Activated CD8-positive, alpha-beta memory T cell treated with anti-CD3 and anti-CD28 coated beads for 36 hours (primary cell): ENCODE measurements at places on chromosomes 12 and 14. TPM values are rescaled to one million over a fixed set of nuclear protein-coding genes. Genes with fewer than 3 reads are reported as not detected.

KRT6C gene
- not detected for total RNA-seq

CLEC1A gene
- total RNA-seq, result not detected

SRGAP1 gene
- 0.46 TPM for total RNA-seq

GZMB gene
- total RNA-seq, result 6,714 TPM

CLEC4E gene
- total RNA-seq, result not detected

PPM1H gene
- 0.17 TPM for total RNA-seq

GARIN6 gene
- not detected for total RNA-seq

GRIP1 gene
- total RNA-seq, result 3.5 TPM

SPTSSA gene
- 13.8 TPM for total RNA-seq

PRH2 gene
- total RNA-seq, result not detected

BMAL2 gene
- 18.1 TPM for total RNA-seq

IFNG-AS1 gene
- total RNA-seq, result 0.46 TPM

KRT8 gene
- total RNA-seq, result not detected

LIN7A gene
- total RNA-seq, result not detected

GPR84 gene
- 0.11 TPM for total RNA-seq

DDX47 gene
- total RNA-seq, result 103 TPM

SPIC gene
- total RNA-seq, result not detected

SLC25A47 gene
- total RNA-seq, result not detected

ATXN3 gene
- total RNA-seq, result 32.8 TPM

FLRT2 gene
- not detected for total RNA-seq

PIANP gene
- total RNA-seq, result 0.55 TPM

SERPINA9 gene
- not detected for total RNA-seq

ALG10B gene
- total RNA-seq, result 11.4 TPM

FOXM1 gene
- total RNA-seq, result 75.9 TPM

SPPL3 gene
- 31.0 TPM for total RNA-seq

SRRM4 gene
- total RNA-seq, result not detected

MYO1H gene
- not detected for total RNA-seq

CDKN3 gene
- total RNA-seq, result 54.6 TPM

KCNMB4 gene
- total RNA-seq, result 0.38 TPM

USP30 gene
- total RNA-seq, result 7.5 TPM
